ENCODE measurements at places on chromosomes 5 and 9.
A peak's percentile ranks its signal among the peaks of the same experiment; 100 is the strongest.

DNA sequence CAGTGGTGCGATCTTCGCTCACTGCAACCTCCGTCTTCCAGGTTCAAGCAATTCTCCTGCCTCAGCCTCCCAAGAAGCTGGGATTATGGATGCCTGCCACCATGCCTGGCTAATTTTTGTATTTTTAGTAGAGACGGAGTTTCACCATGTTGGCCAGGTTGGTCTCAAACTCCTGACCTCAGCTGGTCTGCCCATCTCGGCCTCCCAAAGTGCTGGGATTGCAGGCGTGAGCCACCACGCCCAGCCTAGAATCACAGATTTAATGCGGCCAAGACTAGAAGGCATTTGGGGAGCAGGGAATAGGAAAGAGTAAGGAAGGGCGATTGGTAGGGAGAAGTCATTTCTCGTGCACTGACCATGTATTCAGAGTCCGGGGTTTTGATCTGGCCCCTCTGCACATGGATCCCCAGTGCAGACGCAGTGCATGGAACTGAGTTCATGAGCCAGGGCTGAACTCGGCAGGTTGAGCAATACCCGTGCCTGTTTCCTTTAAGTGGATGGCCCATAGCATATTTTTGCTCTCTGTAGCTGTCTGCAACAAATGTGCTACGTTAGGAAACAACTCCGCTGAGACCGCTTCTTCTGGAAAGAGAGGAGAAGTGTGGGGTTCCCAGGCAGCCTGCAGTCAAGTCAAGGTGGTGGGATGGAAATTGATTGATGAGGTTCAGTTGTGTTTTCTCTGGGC, 3.4 kb upstream of the HMCN2 start:
- no peak for DNase-seq

GRCh38 chr5:94632024-94632423, 13.6 kb downstream of the SLF1 start:
- DNase-seq, result no peak

GRCh38 chr5:150523472-150524350, 15.8 kb downstream of the NDST1 start:
- DNase-seq, result no peak

DNA sequence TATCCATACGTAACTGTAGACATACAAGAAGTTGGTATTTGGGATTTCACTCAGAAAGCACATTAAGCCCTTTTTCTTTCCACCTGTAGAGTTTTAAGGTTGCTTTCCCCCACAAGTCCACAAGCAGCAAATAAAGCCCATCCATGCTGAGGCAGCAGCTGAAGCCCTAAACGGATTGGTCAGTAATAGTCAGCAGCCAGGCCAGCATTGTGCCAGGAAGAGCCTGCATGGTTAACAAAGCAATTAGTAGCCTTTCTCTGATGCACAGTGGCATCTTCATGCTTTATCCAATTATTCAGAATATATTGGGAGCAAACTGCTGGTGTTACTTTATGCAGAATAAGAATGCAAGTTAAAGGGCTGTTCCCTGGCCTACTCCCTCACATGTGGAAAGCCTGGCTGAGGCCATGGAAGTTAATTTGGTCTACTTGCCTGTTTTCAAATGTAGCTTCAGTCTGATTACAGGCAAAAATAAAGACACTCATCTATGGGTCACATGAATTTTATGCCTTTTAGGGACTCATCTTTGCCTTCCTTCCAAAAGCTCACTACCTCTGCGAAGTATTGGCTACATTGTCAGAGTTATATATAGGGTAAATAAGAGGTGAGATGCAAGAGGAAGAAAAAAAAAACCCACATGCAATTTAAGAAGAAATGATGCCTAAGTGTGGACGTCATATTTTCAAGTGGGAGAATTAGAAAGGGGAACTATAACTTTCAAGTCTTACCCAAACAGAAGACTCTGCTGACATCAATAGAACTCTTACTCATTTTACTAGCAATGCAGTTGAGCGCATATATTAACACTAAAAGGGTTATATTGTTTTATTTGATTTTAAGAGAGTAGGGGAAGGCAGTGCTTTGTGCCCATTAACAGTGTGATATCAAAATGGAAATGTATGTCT, 15.9 kb downstream of the EBF1 start:
- no peak for DNase-seq

- DNase-seq, result peak; percentile 36
Observed at GRCh38 chr9:126690431-126691051, 76.8 kb downstream of the LMX1B start.

- DNase-seq, result no peak
Observed at GRCh38 chr5:109644829-109645228, 44.9 kb upstream of the MAN2A1 start.

DNA sequence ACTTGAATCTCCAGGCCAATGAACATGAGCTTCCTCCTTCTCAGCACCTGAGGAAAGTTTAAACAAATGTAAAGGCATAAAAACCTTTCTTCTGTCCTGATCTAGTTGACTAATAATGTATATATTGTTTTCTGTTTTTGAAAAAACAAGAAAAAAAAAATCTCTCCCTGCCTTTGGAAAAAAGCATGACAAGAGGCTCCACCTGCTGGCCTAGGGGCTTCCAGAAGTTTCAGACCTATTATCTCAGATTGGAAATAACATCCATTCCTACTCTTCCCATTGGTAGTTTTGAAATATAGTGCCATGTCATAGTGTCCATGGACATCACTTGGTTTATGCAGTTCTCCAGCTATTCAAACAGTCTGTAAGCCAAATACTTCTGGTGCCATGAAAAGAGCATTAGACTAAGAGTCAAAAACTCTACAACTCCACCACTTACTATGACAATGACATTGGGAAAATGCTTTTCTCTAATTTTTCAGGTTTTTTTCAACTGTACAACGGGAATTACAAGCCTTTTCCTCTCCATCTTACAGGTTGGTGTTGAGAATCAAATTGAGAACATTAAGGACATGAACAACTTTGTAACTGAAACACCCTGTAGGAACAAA, 409.6 kb upstream of the MPDZ start:
- no peak for DNase-seq

DNA sequence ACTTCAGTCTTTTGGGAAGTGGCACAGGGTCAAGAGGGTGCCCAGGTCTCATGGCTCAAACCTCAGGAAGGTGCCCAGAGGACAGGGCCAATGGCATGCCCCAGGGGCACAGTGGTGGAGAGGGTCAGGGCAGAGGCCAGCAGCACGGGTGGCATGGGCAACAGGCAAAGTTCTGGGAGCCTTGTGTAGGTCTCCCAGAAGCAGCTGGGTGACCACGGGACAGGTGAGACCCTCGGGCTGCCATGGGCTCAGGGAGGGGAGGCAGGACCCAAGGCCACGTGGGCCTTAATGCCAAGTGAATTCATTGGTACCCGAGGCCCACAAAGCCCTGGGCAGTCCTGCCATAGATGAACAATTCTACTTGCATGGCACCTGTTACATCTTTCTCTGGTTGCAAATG, 72.4 kb upstream of the ADAMTS2 start:
- DNase-seq, result no peak

DNA sequence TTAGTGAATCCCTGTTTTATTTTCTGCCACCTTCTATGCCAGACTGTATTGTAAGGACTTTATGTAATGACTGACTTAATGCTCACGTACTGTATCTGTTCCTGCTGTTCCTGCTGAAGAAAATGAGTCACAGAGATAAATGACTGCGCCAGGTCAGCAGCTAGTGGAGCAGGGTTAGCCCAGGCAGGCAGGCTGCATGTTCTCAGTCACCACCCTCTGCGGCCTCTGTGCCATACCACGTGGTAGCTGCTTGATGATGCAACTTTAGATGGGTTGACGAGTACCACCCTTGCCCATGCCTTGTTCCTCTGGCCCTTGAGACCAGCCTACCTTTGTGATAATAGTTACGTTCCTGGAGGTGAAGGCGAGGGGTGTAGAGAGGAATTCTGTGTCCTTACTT, 161.9 kb downstream of the TRIO start:
- DNase-seq, result no peak

DNA sequence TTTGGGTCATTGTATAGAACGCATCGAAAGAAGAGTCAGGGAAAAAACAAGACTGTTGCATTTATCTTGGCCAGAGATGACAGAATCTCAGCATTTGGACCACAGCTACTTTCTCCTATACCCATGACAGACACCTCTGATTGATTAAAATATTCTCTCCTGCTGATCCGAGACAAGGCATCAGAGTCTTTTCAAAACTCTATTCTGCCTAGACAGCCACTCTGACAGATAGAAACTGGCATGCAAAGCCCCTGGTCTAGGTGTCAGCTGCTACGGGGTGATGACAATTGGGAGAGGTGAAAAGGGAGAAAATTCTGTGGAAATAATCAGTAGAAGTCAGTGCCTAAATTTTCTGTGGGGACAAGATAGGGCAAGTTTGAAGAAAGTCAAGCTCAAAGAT, 152.2 kb downstream of the PIK3R1 start:
- no peak for DNase-seq

- DNase-seq, result no peak
Observed at GRCh38 chr9:70079417-70080037, 35.9 kb downstream of the MAMDC2 start.

- DNase-seq, result no peak
Observed at GRCh38 chr9:72362118-72362531, 2.9 kb downstream of the ZFAND5 start.

DNA sequence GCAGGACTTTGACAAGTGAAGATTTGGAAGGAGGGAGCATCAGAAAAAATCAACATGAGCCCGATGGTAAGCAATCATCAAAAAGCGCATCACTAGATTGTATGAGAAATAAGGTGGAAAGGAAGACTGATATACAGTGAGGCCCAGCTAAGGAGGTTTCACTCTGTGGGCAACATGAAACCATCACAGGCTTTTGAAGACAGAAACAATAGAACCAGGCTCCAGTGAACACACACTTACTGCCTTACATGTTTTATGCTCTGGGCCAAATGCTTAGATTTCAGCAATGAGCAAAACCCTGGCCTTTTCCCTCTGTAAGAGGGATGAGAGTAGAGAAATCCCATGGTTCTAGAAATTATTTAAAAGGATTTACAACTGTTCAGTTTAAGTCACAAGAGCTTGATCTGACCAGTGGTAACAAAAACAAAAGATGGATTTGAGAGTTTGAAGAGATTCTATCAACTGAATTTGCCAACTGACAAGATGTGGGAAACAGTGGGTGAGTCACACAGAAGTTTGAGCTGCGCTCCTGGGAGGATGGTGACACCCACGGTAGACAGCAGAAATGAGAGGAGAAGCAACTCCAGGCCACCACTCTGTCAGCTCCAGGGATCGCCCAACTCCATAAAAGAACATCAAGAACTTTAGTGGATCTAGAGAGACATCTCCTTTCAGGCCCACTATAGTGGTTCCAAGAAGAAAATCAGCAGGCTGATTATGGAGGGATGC, 261.8 kb downstream of the MCTP1 start:
- DNase-seq, result no peak

DNA sequence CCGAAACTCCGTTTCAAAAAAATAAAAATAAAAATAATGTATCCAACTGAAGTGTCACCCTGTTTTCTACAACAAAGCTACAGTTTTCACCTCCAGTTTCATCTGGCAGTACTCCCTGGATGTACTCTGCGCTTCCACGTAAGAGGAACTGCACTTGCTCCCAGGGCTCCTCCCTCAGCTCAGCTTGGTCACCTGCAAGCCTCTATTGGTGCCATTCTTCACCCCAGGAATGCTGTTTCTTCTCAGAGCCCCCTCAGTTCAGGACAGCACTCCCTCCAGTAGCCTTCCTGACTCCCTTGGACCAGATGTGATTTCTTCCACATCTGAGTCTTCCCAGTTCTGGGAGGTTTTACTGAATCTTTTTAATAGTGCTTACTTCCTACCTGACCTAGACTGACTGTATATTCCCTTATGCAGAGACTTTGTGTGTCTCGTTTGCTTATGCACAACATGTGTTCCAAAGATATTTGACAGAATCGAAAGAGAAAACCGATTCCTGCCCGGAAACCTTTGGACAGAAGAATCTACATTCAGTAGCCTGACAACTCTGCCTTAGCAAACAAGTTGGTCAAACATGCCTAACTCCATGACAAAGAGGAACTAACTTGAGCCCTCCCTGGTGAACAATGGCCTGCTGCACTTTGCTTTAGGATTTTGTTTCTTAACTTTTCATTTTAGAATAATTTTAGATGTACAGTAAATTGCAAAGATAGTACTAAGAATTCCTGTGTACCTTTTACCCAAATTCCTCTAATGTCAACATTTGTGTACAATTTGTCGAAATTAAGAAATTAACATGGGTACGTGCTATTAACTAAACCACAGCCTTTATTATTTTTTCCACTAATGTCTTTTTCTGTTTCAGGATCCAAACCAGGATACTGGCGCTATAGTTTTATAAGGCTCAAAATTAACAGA, 814 bp downstream of the CCDC125 start:
- DNase-seq, result no peak

- DNase-seq, result no peak
Observed at GRCh38 chr5:169173372-169173771, 127.6 kb downstream of the SLIT3 start.

DNA sequence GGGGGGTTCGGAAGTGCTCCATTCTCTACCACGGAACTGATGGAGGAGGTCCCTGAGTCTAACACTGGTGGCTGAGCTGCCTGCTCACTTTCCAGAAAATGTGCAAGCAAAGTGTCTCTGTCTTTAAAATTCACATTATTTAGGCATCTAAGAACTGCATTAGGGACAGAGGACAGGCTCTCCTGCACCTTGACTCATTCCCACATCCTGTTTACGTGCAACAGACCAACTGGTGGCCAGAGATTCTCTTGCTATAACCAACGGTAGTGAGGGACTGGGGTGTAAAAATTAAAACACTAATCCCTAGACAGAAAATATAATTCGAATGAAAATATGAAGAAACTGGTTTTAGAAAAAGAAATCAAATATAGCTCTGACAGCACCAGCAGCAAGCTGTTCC, 320.9 kb downstream of the IRX2 start:
- no peak for DNase-seq

DNA sequence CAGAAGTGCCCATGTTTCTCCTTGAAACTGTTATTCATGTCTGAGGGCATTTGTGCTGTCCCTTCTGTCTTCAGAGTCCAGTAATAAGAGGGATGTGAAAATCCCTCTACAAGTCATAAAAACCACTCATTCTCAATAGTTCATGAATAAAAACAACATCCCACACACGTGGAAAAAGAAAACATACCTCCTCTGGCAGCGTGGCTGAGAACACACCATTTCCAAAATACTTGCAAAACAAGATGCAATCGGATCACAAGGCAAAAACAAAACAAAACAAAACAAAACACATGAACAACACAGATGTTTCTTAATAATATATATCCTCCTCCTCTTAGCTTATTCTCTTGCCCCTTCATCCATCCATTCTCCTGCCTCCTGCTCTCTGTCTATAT, 71.0 kb upstream of the EQTN start:
- DNase-seq, result no peak

DNA sequence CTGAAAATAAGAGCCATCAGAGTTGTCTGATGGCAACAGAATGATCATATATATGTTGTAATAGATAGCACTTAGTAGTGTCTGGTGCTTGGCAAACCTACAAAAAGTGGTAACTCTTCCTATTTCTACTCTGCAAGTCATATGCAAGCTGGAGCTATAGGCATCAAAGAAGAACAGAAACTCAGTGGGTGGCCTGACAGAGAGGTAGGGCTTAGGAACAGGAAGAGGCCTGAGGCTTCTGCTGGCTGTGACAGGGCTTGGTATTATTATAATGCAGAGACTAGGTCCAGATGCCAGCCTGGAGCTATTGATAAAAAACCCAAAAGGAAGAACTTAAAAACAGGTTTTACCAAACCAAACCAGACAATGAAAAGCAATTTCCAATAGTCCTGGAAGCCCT, 4.4 kb upstream of the DIAPH1 start:
- DNase-seq, result no peak
